ENCODE measurements at places on chromosomes 16 and 17. TPM values are rescaled to one million over a fixed set of nuclear protein-coding genes. Genes with fewer than 3 reads are reported as not detected.

DNA sequence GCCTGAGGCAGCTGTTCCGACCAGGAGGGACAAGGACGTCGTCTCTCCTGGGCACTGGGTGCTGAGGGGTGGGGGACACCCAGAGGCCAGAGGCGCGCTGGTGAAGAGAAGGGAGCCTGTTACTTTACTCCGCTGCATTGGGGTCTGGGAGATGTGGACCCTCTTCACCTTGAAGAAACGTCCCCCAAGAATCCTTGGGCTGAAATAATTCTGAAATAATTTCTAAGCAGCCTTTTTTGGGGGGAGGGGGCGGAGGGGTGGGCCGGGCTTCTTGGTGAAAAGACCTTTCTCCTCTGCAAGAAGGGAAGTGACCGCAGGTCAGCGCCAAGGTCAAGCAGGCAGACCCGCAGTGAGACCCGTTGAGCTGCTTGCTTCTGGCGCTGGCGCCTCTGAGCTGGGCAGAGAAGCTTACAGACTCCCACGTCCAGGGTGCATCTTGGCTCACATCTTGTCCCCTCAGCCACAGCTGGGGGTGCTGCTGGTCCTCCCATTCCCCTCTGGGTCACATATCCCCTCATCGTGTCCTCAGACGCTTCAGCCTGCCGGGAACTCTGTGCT lies 1.1 kb downstream of the SYT17 start:
- peak; percentile 15 for ATAC-seq

- ATAC-seq: no peak
These were observed 870 bp upstream of the ZC3H7A start for GRCh38 chr16:11797957-11798299.

- ATAC-seq: no peak
These were observed 21.1 kb upstream of the METRNL start for GRCh38 chr17:83058266-83058798.

Gene MVD
- total RNA-seq: 41.7 TPM

GRCh38 chr17:40895106-40895730 lies 10.2 kb upstream of the KRT20 start:
- no peak for ATAC-seq

DNA sequence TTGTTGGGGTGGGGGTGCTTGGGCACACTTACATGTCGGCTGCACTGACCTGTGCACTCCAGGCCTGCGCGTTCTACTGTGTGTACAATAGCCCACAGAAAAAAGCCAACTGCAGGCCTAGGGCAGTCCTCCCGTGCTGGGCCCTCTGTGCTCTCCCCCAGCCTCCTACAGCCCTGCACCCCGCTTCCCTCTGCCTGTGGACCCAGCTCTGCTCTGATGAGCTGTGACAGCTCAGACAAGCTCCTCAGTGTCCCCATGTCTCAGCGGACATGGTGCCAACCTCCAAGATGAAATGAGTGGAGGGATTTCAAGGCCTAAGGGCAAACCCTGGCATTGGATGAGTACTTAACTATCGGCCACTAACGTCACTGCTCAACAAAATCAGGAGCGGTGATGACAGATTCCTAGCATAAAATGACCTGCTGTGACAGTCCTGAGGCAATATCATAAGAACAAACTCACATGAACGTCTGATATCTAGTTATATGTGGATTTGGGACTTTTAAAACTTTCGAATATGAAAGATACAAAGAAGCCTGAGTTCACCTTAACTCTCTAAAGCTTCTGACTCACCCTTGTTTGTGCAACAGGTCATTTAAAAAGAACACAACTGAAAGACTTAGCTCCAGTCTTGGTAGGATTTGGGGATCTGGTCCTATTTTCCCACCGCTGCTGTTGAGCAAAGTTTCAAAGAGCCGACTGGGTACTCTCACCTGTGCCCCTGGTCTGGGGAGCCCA lies 34.7 kb downstream of the CCDC57 start:
- no peak for ATAC-seq

- ATAC-seq: no peak
These were observed 67.9 kb downstream of the TNRC6C start for GRCh38 chr17:78026381-78026780.

DNA sequence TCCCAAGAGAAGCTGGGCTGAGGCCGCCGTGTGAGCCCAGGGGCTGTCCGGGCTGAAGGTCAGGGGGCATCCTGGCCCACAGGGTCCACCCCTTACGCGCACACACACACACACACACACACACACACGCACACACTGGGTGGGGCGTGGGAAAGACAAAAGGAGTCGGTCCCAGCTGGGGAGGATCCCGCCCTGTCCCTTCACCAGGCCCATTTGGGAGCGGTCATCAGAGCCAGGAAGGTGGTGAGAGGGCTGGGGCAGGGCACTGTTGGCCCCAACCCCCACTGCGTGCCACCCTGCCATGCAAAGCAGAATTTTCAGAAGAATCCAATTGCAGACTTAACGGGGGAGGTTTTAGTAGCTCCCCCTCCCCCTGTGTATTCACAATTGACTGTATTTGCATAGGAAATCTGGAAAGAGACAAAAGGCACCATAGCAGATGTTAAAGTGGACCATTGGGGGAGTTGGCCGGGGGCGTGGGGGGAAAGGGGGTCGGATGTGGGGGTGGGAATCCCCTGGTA lies 11.3 kb upstream of the CD300A start:
- no peak for ATAC-seq

DNA sequence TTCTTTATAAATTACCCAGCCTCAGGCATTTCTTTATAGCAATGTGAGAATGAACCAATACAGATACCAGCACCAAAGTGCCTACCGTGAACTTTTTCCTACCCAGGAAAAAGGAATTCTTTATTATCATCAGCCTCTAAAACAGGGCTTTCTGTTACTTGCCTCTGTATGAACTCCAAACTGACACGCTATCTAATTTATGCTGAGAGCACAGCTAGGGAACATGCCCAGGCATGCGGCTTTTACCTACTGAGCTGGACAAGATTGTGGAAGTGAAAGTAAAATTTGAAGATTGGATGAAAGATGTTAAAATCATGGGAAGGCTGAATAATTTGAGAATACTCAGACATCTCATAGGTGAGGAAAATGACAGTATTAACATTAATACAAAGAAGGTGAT lies 24.4 kb upstream of the ADCY9 start:
- ATAC-seq: no peak

DNA sequence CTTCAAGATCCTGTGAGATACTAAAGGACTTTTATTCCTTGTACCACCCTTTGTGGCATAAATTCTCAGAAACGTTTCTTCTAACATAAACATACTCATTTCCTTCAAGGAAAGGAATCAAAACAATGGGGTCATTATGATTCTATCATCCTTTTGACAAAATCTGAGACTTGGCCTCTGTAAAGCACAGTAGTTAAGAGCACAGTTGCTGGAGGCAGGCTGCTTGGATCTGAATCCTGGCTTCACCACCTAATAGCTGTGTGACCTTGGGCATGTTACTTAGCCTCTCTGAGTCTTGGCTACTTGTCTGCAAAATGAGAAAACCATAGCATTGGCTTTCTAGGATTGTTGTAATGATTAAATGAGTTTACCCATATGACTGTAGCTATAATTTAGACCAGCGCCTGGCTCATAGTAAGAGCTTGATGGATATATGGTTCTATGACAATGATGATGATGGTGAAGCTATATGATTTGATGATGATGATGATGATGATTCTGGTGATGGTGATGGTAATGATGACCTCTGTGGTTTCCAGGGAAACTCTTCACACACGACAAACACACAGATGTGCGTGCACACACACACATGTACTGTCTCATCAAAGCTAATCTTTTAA lies 6.1 kb upstream of the KRT31 start:
- ATAC-seq: no peak

Gene MMP15
- total RNA-seq: 2.6 TPM

DNA sequence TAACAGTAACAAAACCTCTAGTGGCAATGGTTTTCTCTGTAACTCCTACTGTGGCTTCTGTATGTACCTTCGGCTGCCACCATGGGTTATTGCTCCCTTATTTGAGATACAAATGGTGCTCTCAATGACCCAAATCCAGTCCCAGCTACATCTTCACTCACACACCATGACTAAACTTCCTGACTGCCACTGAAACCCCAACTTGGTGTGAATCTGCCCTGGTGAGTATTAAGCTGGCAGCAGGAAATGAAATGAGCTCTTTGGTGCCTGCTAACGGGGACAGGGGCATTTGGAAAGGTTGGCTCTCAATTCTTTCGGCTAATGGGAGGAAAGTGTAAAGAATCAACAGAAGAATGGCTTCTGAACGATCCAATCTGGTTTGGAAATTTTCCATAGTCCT lies 7.5 kb upstream of the SLC35B1 start:
- no peak for ATAC-seq

DNA sequence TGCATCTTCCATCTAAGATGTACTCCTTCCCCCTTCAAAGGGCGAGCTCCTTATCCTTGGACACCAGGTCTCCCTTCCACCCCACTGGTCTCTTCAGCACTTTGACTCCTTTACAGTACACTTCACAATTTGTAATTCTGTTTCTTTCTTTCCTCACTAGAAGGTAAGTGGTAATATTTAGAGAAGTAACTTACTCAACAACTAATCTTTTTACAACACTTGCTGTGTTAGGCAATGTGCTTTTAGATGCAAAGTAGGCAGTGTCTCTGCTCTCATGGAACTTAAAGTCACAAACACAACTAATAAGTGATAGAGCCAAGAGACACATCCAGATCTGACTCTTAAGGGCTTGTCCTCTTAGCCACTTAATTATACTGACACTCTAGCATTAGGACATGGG lies 6.4 kb downstream of the SIAH1 start:
- peak; percentile 13 for ATAC-seq

DNA sequence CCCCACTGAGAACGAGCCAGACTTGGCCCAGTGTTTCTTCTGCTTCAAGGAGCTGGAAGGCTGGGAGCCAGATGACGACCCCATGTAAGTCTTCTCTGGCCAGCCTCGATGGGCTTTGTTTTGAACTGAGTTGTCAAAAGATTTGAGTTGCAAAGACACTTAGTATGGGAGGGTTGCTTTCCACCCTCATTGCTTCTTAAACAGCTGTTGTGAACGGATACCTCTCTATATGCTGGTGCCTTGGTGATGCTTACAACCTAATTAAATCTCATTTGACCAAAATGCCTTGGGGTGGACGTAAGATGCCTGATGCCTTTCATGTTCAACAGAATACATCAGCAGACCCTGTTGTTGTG lies 631 bp downstream of the BIRC5 start:
- no peak for ATAC-seq

- ATAC-seq: no peak
These were observed 18.7 kb downstream of the CES4A start for GRCh38 chr16:67006930-67007658.

DNA sequence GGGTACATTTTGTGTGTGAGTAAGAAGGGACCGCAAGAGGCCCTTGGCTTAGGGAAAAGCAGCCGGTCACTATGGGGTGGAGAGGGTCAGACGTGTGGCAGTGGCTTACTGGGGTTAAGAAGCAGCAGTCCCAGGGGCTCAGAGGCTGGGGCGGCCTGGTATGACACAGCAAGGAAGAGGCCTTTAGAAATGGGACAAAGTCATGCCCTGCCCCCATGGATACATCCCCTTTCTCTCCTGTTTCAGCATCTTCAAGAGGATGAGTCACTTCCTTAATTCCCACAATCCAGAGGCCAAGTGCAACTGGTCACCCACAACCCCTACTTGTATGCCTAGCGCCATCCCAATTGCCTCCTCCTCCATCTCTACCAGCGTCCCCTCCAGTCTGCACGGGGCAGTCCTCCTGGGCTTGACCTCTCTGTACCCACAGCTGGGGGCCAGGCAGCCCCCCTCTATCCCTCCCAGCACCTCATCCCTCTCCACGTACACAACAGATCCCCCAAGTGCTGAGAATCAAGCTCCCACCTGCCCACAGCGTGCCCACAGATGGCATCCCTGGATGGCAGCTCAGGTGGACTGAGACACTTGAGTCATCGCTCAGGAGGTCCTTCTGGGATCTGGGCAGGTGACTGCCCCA lies 6.9 kb upstream of the EFTUD2 start:
- ATAC-seq: no peak

- ATAC-seq: no peak
These were observed 2.1 kb downstream of the FAM20A start for GRCh38 chr17:68599091-68599490.

Gene IFT20
- 101 TPM for total RNA-seq

Gene LRRC37A3
- 21.4 TPM for total RNA-seq

GRCh38 chr16:66682271-66682670 lies 14.3 kb downstream of the CMTM4 start:
- ATAC-seq: no peak

DNA sequence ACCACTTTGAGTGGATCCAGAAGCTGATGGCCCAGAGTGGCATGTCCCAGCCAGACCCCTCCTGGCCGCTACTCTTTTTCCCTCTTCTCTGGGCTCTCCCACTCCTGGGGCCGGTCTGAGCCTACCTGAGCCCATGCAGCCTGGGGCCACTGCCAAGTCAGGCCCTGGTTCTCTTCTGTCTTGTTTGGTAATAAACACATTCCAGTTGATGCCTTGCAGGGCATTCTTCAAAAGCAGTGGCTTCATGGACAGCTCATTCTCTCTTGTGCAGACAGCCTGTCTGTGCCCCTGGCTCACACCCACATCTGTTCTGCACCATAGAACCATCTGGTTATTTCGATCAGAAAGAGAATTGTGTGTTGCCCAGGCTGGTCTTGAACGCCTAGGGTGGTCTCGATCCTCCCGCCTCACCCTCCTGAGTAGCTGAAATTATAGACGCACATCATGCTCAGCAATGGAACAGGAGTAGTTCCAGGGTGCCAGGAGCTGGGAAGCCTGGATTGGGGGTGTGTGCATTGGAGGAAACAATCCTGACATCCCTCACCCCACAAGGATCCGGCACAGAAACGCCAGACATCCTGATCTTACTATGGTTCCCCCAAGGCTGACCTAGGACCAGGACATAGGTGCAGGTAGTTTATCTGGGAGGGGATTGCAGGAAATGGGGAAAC lies 4.6 kb downstream of the PRSS21 start:
- ATAC-seq: no peak

DNA sequence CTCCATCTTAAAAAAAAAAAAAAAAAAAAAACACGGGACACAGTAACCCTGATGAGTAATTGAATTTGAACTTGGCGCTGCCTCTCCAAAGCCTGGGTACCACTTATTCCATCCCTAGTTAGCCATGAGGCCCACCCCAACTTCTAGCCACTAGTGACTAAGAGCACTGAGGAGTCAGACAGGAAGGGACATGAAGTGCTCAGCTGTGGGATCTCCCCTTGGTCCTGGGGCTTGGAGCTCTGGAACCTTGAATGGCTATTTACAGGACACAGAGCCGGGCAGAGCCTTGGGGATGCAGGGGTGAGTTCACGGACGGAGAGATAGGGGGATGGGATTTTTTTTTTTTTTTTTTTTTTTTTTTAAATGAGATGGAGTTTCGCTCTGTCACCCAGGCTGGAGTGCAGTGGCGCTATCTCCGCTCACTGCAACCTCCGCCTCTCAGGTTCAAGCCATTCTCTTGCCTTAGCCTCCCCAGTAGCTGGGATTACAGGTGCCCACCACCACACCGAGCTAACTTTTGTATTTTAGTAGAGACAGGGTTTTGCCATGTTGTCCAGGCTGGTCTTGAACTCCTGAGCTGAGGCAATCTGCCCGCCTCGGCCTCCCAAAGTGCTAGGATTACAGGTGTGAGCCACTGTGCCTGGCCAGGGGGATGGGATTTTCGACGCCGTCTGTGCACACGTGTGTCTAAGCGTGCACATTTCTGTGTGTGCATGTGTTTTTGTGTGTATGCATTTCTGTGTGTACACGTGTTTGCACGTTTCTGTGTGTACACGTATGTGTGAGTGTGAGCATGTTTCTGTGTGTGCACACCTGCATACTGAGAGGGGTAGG lies 20.4 kb upstream of the CIBAR2 start:
- ATAC-seq: no peak

Gene LITAFD
- total RNA-seq: 0.77 TPM

GRCh38 chr16:74575807-74576643 lies 30.9 kb downstream of the GLG1 start:
- no peak for ATAC-seq

Gene CCL18
- total RNA-seq: 0.29 TPM

Gene KRTAP1-1
- total RNA-seq: not detected

GRCh38 chr16:17647879-17648872 lies 177.4 kb upstream of the XYLT1 start:
- ATAC-seq: peak; percentile 51
